Activated CD4-positive, alpha-beta memory T cell treated with anti-CD3 and anti-CD28 coated beads for 36 hours (primary cell): ENCODE measurements at places on chromosomes 11 and 22. TPM values are rescaled to one million over a fixed set of nuclear protein-coding genes. Genes with fewer than 3 reads are reported as not detected.

DNA sequence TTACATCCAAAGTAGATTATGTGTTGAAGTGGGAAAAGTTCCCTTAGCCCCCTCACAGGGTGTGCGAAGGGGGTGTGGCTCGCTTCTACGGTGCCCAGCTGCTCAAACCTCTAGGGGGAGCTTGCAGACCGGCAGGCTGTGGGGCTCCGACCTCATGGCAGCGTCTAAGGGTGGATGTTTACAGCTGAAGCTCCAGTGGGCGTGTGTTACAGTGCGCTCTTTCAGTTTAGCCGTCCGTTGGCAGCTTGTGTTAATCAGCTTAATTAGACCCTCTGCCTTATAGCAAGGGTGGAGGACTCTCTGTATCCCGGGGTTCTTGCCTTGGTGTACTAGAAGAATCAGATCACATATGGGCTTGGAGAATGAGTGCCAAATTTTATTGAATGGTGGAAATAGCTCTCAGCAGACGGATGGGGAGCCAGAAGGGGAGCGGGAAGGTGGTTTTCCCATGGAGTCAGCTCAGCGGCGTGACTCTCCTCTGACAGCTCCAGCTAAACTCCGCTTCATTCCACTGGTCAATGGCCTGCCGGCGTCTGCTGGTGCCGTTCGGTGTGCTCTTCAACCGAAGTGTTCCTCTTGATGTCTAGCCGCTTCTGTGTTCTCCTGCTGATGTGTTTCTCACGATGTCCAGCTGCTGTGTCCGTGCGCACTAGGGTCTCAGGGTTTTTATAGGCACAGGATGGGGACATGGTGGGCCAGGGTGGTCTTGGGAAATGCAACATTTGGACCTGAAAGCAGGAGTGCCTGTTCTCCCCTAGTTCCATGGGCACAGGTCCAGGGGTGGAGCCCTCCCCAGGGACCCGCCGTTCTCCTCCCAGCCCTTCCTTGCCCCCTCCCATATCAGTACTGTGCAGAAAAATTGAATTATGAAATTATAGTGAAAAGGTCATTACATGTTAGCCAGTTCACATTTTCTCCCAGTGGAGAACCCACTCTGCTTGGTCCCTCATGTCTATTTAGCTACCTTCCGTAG lies 28.6 kb upstream of the OR10G7 start:
- no peak overlapping the region for H3K4me3 ChIP-seq
- DNase-seq = peak; percentile 64
- H3K27me3 ChIP-seq = peaks cover 24% of the 10 kb centered on the region
- H3K4me1 ChIP-seq = peaks cover 7% of the 10 kb centered on the region
- no peak overlapping the region for H3K27ac ChIP-seq

DNA sequence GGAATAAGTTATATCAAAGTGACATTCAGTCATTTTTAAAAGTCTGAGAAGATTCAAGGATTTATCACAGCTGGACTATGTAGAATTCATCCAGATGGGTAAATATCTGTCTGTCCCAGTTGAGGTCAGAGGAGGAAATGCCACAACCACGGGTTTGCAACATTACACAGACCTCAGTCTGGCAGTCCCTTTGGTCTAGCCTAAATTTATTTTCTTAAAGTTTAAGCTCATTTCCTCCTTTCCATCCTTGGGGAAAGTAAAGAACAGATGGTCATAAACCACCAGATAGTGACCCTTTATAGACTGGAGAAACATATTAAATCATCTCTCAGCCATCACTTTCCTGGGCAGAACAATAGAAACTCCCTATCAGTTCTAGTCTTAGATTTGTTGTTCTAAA lies 238.4 kb upstream of the DDI1 start:
- no peak for DNase-seq
- H3K27ac ChIP-seq = no peak overlapping the region
- H3K4me1 ChIP-seq = no peaks in the 10 kb centered on the region
- H3K4me3 ChIP-seq = no peak overlapping the region
- no peaks in the 10 kb centered on the region for H3K36me3 ChIP-seq

DNA sequence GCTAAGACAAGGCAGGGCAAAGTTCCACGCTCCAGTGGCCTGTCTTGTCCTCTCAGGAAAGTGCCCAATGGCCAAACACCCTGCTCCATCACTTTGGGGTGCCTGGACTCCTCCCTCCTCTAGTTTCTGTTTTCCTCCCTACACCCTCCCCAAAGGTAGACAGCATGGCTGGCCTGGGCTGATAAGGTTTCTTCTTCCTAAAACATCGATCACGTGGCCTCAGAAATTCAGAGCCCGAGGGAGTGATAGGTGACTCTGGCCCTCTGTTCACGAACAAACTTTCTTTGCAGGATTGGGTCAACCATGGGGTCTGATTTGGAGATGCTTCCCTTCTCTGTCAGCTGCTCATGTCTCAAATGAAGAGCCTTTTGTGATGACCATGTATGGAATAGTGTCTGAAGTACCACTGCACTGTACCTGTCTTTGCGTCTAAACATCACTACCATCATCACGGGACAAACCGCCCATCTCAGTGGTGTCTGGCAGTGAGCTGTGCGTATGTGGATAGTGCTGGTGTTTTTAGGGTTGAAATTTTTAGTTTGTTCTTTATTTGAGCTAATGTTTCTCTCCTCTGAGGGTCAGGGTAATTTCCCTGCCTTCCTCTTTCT lies 6.1 kb downstream of the MICAL2 start:
- H3K27ac ChIP-seq = peak overlapping the region; percentile 26
- DNase-seq = no peak
- H3K4me1 ChIP-seq = peaks cover 54% of the 10 kb centered on the region
- no peak overlapping the region for H3K4me3 ChIP-seq

GRCh38 chr22:35053060-35053835 lies 12.7 kb upstream of the ISX start:
- peak overlapping the region; percentile 69 for H3K27ac ChIP-seq
- H3K36me3 ChIP-seq = no peaks in the 10 kb centered on the region
- H3K4me3 ChIP-seq = no peak overlapping the region
- H3K4me1 ChIP-seq = peaks cover 1% of the 10 kb centered on the region

- H3K27me3 ChIP-seq = no peaks in the 10 kb centered on the region
- H3K36me3 ChIP-seq = peaks cover 34% of the 10 kb centered on the region
- DNase-seq = no peak
- H3K27ac ChIP-seq = peak overlapping the region; percentile 42
- no peak overlapping the region for H3K4me3 ChIP-seq
These were observed 161.7 kb downstream of the ATG16L2 start for GRCh38 chr11:72975778-72976521.

- no peaks in the 10 kb centered on the region for H3K27me3 ChIP-seq
- H3K27ac ChIP-seq = peak overlapping the region; percentile 24
- DNase-seq = no peak
- H3K4me3 ChIP-seq = no peak overlapping the region
These were observed 5.0 kb downstream of the TBC1D22A start for GRCh38 chr22:46767249-46767985.

DNA sequence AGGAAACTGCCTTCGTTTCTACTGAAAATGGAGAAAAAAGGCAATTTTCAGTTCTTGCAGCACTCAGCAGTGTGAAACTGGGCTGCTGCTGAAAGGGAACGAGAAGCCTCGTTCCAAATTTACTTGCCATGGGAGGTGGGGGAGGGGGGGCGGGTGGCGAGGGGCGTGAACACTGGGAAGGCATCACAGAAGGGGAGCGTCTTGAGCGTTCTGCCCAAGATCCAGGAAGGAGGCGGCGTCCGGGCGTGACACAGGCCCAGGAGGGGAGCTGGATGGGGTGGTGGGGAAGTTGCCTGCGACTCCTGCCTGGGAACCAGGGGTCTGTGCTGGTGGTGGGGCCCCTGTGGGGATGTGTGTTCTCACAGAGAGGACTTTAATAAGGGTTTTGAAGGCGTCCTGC lies 213.5 kb downstream of the CTTN start:
- H3K4me3 ChIP-seq = no peak overlapping the region
- H3K27me3 ChIP-seq = peaks cover 2% of the 10 kb centered on the region
- H3K27ac ChIP-seq = no peak overlapping the region
- no peak for DNase-seq
- H3K36me3 ChIP-seq = no peaks in the 10 kb centered on the region

GRCh38 chr11:126340960-126341606 lies 14.4 kb upstream of the ST3GAL4 start:
- peak overlapping the region; percentile 14 for H3K27ac ChIP-seq
- DNase-seq = no peak
- no peak overlapping the region for H3K4me3 ChIP-seq
- peaks cover 21% of the 10 kb centered on the region for H3K4me1 ChIP-seq
- no peaks in the 10 kb centered on the region for H3K27me3 ChIP-seq
- peaks cover 30% of the 10 kb centered on the region for H3K36me3 ChIP-seq

DNA sequence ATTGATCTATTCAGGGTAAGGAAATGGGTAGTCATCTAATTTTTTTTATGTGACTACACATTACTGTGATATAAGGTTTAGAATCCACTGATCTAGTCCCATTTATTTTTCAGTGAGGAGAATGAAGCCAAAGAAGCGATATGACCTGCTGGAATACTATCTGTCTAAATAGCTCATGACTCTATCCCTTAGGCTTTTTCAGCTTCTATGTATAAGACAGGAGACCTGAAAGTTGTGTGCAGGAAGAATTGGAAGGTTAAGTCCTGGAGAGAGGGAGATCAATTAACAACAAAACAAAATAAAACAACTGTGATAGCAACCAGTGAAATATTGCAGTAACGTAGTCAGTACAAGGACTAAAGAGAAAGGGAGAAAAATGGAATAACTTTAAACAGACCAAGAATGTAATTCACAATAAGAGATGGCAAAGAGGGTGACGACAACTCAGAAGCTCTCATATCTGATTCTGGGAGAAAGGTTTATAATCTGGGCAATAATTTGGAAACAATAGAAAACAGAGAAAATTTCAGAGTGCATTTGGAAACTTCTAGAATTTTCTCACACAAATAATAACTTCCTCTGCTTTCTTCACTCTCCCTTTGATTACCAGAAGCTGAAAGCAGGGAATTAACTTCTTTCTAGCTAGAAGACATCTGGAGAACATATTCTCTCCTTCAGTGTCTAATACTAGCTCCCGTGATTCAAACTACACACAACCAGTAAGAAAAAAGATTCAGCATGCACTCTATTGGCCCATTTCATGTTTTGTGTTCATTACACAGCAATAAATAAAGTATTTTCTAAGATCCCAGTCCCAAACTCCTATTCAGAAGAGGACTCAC lies 19.2 kb upstream of the CASP12 start:
- no peaks in the 10 kb centered on the region for H3K36me3 ChIP-seq
- H3K27ac ChIP-seq = peak overlapping the region; percentile 83
- H3K27me3 ChIP-seq = no peaks in the 10 kb centered on the region

DNA sequence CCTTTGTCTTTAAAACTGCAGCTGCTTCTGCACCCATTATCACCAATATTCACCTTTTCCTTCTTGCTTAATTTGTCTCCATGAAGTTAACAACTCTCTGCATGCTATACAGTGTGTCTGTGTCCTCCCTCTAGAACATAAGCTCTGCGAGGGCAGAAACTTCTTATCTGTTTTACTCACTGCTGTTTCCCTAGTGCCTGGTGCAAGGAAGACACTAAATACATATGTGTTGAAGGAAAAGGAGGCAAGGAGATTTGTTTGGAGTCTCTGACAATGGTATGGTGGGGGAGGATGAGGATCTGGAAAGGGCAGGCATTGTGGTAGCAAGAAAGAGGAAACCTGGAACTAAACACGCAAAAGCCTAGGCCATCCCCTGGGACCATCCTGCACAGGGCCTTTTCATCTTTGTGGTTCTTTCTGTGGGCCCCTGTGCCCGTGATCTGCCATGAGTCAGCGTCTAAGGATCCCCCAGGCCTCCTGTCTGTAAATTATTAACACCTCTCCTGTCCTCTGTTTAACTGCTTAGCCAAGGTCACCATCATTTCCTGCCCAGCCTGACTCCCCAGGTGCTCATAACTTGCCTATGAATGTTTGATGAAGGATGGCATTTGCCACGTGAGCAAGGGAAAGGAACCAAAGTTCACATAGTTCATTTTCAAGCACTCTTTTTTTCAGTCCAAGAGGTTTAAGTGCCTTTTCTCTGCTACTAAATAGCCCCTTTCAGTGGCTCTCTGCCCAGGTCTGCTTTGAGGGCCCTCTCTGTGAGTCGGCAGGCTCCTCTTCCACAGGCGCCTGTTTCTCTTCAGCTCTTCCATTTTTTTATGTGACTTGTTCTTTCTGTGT lies 131.1 kb downstream of the RASSF10 start:
- H3K27me3 ChIP-seq = peaks cover 11% of the 10 kb centered on the region
- no peaks in the 10 kb centered on the region for H3K36me3 ChIP-seq
- no peak overlapping the region for H3K27ac ChIP-seq

DNA sequence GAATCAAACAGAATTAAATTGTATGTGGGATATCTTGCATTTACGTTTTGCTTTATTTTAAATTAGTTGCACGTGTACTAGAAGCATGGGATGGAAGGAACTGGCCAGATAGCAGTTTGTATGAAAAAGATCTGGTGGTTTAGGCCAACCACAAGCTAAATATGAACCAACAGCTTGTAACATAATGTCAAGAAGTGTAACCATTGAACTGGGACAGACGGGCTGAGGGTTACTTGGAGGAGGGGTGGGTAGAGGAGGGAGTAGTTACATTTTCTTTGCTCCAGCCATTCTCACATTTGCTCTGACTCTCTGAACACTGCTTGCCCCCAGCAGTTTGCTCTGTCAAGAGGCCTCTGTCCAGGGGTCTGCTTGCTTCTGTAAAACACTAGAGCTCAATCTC lies 31.7 kb upstream of the CXCR5 start:
- H3K27me3 ChIP-seq = no peaks in the 10 kb centered on the region
- H3K36me3 ChIP-seq = no peaks in the 10 kb centered on the region
- H3K4me3 ChIP-seq = no peak overlapping the region
- no peak for DNase-seq
- peaks cover 9% of the 10 kb centered on the region for H3K4me1 ChIP-seq

DNA sequence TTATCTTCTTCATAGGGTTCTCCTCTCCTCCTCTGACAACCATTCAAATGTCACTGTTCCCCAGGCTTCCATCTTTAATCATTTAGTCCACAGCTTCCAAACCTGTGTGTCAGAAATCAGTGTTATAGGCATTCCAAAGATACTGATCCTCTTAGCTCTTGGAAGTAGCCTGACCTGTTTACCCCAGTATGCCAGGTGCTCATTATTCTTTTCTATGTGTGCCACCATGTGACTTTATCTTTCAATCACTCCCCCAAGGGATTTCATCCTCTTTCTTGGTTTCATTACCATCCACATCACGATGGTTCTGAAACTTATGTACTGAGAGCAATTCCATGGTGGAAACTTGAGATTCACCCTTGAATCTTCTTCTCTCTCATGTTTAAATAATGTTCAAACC lies 7.6 kb downstream of the POU2AF2 start:
- DNase-seq = no peak
- no peak overlapping the region for H3K27ac ChIP-seq
- peaks cover 24% of the 10 kb centered on the region for H3K27me3 ChIP-seq
- no peaks in the 10 kb centered on the region for H3K4me1 ChIP-seq
- no peak overlapping the region for H3K4me3 ChIP-seq
- H3K36me3 ChIP-seq = no peaks in the 10 kb centered on the region

Gene DYNC2H1
- 1.4 TPM for total RNA-seq

Gene RASGRP2
- total RNA-seq = 7.5 TPM

Gene TMEM41B
- total RNA-seq = 36.1 TPM

Gene P2RX6
- not detected for total RNA-seq

Gene GAB4
- total RNA-seq = not detected

Gene PKDREJ
- not detected for total RNA-seq

Gene OR10A2
- total RNA-seq = not detected
